ENCODE measurements at places on chromosomes 4 and X. TPM values are rescaled to one million over a fixed set of nuclear protein-coding genes. Genes with fewer than 3 reads are reported as not detected.

DNA sequence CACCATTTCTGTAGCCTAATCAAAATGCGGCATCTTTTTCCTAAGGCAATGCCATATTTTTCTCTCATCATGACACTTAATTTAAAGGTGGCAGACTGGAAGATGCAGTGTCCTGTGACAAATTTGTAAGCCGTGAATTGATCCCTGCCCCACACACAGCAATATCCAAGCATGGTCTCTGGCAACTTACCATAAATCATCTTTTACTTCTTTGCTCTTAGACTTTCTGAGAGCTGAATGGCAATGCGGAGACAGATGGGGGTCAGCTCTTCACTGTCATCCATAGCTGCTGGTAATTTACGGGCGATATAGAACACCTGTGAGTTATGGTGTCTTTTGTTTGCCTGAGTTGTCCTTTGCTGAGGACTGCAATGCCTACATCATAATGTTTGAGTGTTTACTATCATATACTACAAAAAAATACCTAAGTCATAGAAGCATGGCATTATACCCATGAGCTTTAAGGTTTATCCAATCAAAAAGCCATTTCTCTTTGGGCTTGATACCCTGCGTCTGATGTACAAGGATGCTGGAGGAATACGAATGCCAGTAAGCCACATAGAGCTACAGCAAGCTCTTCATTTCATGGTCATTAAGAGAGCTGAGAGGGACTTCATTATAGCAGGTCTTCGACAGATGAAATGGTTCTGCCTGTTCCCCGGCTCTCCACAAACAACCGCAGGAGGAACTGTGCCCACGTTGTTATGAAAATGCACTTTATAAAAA lies 148.1 kb downstream of the TRIML1 start:
- DNase-seq: no peak

Gene CPLX1
- total RNA-seq: not detected

- no peak for DNase-seq
These were observed 20.1 kb downstream of the PDLIM3 start for GRCh38 chr4:185515248-185515647.

DNA sequence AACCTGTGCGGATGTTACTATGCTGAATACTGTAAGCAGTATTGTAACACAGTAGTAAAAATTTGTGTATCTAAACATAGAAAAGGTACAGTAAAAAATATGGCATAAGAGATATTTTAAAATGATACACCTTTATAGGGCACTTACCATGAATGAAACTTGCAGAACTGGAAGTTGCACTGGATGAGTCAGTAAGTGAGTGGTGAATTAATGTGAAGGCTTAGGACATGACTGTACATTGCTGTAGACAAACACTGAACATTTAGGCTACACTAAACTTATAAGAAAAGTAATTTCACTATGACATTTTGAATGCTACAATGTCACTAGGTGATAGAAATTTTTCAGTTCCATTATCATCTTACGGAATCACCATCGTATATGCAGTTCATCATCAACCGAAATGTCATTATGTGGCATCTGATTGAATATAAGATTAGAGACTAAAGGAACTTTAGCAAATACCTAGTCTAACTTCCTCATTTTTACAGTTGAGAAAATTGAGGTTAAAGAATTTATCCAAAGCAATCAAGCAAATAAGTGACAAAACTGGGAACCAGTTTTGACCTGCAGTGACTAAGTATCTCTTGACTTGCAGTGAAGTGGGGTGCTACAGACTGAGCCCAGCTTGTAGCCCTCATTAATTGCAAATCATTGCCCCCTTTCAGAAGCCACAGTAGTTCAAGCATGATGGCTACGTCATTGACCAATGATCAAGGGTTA lies 55.3 kb downstream of the EGF start:
- DNase-seq: no peak

Gene P2RY4
- total RNA-seq: not detected

DNA sequence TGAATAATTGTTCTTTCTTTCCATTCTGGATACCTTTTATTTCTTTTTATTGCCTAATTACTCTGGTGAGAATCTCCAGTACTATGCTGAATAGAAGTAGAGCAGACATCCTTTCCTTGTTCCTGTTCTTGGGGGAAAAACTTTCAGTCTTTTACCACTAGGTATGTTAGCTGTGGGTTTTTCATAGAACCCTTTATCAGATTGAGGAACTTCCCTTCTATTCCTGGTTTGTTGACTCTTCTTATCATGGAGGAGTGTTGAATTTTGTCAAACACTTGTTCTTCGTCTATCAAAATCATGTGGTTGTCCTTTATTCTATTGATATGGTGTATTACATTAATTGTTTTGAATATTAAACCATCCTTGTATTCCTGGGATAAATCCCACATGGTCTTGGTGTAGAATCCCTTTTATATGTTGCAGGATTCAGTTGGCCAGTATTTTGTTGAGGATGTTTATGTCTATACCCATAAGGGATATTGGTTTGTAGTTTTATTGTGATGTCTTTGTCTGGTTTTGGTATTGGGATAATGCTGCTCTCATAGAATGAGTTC lies 23.6 kb downstream of the SH3BP2 start:
- DNase-seq: no peak

GRCh38 chr4:67122029-67122428 lies 423.3 kb downstream of the CENPC start:
- DNase-seq: no peak

DNA sequence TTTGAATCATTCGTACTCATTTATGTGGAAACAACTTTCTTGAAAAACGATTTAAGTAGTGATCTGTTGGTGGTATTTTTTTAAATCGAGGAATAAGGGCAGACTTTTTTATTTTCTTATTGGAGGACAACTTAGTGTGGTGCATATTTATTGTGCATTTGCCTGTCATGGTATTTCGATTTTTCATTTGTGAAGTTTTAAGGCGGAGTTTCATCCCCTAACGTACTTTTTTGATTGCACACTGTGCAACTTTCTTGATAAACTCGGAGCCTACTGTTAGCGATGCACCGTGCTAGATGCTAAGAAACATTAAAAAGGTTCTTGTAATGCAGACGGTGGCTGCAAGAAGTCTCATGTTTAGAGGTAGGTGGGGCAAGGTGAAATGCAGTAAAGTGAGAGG lies 1.4 kb downstream of the ZFX start:
- DNase-seq: no peak

Gene NOCT
- 4.4 TPM for total RNA-seq

- DNase-seq: no peak
These were observed 54.7 kb downstream of the ANAPC10 start for GRCh38 chr4:145043306-145043705.

- DNase-seq: no peak
These were observed 19.5 kb upstream of the TMPRSS11B start for GRCh38 chr4:68264875-68265565.

GRCh38 chr4:79651456-79651855 lies 243.4 kb upstream of the GK2 start:
- no peak for DNase-seq

- no peak for DNase-seq
These were observed 88.4 kb downstream of the LCORL start for GRCh38 chr4:17933126-17933525.

GRCh38 chr4:41957634-41958033 lies 22.4 kb downstream of the TMEM33 start:
- no peak for DNase-seq

DNA sequence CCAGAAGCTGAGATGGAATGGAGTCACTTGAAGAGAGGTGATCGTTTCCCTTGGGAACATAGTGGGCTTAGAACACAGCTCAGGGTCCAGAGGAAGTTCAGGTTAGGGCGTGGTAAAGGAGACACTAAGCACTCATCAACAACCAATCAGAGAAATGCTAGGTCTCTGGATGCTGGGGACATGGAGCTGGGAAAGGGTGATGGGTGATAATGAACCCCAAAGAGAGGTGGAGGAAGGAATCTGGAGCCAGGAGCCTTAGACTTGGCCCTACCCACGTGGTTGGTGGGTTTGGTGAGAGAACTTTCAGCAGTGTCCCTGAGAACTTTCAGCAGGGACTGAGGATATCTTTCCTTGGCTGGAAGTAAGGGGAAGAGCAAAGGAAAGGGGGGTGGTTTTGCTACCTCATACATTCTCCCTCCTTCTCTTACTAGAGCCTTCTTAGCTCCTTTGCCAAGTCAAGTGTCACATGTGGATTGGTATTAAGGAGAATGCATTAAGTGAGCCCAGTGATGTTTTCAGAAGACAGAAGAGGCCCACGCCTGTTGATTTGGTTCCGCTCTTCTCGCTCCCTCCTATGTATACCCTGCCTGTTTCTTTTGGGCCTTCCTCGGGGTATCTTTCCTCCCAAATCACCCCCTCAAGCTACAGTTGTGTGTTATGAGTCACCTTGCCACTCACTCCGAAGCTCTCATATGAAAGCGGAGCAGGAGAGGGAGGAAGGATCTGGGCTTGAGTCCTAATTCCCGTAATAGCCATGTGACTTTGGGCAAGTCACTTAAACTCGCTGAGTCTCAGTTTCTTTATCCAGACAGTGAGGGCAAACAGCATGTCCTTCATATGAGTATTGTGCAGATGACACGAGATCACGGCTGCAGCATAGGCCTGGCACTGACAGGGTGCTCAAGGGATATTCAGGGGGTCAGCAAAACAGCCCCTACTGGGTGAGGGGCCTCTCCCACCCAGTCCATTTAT lies 63.1 kb downstream of the TSC22D3 start:
- DNase-seq: no peak

- no peak for DNase-seq
These were observed 37.1 kb upstream of the SPARCL1 start for GRCh38 chr4:87566276-87566675.

Gene GATA1
- total RNA-seq: not detected

Gene PDLIM3
- total RNA-seq: 13.9 TPM

Gene SCOC
- total RNA-seq: 46.4 TPM

GRCh38 chr4:120616-121015 lies 3.7 kb upstream of the ZNF718 start:
- no peak for DNase-seq

DNA sequence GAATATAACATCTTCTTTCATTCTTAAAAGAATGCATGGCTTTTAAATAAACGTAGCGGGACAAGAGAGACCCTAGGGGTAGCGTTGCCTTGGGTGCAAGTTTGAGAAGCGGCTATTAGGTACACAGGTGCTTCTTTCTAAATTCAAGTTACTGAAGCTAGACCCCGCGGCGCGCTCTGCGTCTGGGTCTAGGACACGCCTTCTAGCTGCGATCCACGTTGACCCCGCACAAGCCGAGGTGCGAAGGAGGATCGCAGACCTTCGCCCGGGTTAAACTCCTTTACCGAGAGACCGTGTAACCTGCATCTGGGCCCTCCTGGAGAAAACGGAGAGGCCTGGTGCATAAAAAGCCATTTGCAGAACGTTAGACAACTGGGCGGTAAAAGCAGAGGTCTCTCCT lies 25.5 kb upstream of the EXOC1L start:
- no peak for DNase-seq

Gene P2RY10
- total RNA-seq: 0.38 TPM

- no peak for DNase-seq
These were observed 221.9 kb downstream of the BMPR1B start for GRCh38 chr4:94979621-94980020.

Gene CXCL6
- not detected for total RNA-seq

DNA sequence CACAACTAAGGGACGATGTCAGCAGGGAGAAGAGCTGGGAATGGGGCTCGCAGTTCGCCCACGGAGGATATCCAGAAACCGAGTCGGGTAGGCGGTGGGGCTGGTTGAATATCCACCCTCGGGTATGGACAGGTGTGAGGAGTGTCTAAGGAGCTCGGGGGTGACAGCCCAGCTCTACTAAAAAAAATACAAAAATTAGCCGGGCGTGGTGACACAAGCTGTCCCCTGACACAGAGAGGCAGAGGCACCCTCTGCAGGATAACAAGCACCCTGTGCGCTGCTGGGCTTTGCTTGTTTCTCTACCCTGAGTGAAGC lies 12.2 kb upstream of the ASMTL start:
- DNase-seq: no peak

Gene TCEAL5
- total RNA-seq: not detected

DNA sequence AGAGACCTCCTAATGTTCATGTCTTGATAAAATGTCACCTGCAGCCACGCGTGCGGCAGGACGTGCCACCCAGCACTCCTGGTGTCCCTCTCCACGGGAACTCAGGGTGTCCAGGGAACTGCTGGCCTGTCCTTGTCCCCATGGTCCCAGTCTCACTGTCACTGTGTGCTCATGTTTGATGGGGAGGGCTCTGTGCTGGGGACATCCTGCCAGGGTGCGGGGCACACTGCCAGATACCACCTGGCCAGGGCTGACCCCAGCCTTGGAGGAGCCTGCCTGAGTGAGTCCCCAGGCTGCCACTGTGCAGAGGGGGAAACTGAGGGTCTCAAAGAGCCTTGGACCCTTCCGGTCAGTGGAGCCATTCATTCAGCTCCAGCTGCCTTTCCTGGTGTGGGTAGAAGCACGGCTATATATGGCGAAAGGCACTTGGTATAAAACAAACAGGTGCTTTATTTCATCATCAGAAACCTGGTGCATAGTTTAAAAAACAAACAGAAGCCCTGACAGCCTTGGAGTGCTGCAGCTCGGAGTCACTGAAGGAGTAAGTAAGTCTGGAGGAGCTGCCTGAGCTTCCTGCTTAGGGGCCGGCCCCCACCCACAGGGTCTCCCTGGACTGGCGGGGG lies 33.0 kb downstream of the NOP14 start:
- no peak for DNase-seq

- no peak for DNase-seq
These were observed 38.1 kb downstream of the PNPLA4 start for GRCh38 chrX:7889135-7889534.

DNA sequence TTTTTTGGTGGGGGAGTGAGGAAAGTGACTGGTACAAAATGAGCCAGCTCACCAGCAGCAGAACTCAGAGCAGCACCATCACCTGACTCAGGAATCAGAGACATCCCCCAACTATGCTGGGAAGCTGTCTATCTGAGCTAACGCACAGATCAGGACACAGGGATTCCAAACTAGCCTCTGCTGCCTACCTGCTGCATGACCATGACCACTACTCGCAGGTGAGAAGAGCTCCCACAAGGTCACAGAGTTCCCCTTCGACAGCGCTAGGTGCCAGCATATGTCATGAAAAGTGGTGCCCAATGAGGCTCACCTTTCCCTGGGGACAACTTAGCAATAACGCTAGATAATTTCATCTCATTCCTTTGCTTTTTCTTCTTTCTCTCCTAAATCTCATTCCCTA lies 662.6 kb upstream of the CPEB2 start:
- DNase-seq: no peak

DNA sequence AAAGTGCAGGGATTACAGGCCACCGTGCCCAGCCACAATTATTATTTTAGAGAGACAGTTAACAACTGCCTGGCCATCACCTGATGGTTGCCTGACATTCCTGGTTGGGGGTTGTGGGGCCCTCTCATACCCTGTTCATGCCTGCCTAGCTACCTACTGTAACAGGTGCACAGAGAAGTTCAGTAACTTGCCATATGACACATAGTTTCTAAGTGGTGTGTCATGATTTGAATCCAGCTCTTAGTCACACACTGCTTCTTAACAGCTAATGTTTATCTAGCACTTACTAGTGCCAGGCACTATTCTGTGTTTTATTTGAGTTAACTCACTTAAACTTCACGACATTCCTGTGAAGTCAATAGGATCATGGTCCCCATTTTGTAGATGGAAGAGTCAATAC lies 122.7 kb upstream of the JADE1 start:
- no peak for DNase-seq

Gene PRDM8
- 1.8 TPM for total RNA-seq

Gene ZNF518B
- total RNA-seq: 37.2 TPM

GRCh38 chr4:39118034-39118658 lies 56.1 kb downstream of the KLHL5 start:
- no peak for DNase-seq
